ENCODE measurements at places on chromosomes 7 and 10.

DNA sequence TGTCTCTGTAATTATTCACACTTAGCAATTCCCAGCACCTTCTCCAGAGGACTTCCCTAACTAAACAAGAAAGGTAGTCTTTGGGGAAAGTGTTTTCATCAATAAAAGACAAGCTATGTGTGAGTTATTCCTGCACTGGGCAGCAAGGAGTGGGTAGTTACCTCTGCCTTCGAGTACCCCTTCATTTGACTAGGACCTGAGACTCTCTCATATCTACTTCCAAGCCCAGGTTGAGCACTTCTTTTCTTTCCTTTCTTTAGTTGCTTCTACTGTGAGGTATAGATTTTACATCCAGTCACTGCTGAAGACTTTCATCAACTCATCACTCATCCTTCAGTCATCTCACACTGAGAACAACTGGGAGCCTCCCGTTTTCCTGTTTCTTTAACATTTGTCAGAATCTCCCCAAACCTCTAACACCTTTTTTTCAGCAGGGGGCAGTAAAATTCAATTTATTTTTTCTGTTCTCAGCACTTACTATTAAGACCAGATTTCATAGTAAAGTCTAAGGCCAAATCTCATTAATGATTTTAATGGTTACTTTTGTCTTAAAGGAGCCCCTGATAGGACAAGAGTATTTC, 80.1 kb upstream of the PRSS1 start:
- peak; percentile 67 for DNase-seq

DNA sequence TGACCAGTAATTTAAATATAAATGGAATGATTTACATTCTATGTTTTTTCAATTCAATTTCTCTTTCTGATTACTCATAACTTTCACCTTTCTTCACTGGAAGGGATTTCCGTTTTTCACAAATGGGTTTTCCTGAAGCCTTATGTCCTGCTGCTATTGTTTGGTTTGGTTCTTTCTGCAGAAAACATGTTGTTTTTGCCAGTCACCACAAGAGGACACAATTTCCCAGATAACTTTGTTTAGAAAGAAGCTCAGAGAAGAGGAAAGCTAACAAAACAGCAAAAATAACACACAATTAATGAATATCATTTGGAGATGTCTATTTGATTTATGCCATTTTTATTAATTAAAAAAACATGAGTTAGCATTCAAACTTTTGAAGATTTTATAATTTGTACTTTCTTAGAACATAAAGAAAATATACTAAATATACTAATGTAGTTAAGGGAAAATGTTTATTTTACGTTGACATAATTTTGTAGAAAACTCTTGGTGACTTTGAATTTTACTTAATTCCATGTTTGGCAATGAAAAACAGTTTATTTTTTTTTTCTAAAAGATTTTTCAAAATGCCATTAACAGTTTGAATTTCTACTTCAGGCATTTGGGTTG, 4.6 kb upstream of the TWIST1 start:
- DNase-seq = peak; percentile 62

GRCh38 chr10:131242007-131242406, 69.5 kb downstream of the TCERG1L start:
- peak; percentile 36 for DNase-seq

DNA sequence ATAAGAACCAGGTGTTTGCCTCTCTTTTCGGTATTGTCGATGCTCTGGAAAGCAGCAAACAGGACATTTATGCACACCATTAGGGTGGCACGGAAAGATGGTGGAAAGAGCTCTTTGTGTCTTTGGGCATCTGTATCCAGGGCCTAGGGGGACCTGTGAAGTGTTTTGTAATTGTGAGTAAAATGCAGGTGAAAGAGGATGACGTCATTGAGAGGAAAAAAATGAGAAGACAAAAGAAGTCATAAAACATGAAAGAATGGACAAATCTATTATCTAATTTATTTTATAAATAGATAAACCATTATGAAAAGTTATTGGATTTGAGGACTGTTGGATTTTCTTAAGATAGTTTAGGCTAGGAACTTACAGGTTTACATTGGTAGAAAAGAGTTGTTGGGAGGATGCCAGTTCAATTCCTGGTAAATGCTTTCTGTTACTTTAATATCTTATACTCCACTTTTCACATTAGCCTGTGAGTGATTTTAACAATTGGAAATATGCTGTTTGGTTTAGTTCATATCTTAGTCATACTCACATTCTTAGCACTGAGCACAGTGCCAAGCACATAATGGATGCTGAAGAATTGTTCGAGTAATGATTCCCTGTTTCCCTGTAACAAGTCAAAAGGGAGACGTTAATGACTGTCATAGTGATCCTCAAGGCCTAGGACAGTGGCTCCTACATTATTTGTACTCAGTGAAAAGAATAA, 62.6 kb downstream of the EXOC4 start:
- DNase-seq = no peak

- no peak for DNase-seq
Measured at GRCh38 chr7:26865094-26865388, 651 bp upstream of the SKAP2 start.

- no peak for DNase-seq
Measured at GRCh38 chr7:134189559-134189958, 62.4 kb downstream of the LRGUK start.

DNA sequence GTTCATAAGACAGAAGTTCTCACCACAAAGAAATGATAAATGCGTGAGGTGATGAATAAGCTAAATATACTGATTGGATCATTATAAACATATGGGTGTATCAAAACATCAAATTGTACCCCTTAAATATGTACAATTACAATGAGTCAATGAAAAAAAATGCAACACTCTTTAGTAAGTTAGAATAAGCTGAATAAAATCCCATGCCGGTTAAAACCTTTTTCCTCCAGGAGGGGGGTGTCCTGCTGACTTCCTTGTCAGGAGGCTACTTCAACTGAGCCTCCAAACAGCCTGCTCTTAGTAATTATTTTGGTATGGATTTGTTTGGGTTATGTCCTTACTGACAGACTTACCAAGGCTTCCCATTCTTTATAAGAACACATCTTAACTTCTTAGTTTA, 649.1 kb downstream of the INHBA start:
- no peak for DNase-seq

DNA sequence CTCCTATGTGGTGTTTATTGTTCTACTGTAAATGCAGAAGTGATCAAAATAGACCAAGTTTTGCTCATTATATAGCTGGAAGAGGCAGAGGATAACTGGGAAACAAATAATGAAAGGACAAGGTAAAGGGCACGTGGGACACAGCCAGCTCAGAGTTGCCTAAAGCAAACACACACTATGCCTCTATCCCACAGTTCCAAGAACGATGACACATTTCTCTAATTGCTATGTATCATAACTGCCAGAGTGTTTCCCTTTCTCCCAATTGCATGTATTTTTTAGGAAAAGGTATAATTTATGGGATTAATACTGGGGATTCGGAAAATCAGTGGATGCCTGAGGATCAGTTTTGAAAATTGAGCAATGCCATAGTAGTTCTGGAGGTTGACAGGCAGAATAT, 49.0 kb downstream of the CCDC71L start:
- DNase-seq = no peak

DNA sequence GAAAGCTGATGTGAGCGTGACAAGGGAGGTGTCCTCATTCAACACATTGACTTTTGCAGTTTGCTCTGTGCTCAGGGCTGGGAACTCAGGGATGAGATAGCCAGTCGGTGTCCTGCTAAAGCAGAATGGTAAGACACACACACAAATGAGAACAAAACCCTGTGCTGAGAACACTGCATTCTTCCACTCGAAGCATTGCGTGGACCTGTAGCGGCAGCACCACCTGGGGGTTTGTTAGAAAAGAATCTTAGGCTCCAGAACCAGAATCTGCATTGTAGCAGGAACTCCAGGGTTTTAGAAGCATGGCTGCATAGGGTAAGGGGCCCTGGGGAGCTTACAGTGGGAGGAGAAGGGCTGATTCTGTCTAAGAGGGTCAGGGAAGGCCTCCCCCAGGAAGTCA, 21.5 kb upstream of the OGDHL start:
- no peak for DNase-seq

- DNase-seq = no peak
Measured at GRCh38 chr7:112511451-112512202, 30.8 kb downstream of the LSMEM1 start.

DNA sequence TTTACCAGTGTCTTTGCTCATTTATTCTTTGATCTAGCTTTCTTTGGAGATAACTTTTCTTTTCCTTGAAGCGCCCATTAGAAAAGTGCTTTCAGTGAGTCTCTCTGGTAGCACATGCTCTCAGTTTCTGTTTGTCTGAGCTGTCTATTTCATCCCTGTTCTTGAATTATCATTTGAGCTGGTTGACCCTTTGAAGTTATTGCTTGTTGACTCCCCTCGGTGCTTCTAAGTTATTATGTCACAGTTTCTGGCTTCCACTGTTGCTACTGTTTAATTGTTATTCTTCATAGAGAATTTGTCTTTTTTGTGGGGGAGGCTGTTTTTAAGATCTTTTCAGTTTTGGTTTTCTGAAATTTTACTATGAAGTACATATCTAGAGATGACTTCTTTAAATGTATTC, 11.4 kb upstream of the PRF1 start:
- DNase-seq = no peak

DNA sequence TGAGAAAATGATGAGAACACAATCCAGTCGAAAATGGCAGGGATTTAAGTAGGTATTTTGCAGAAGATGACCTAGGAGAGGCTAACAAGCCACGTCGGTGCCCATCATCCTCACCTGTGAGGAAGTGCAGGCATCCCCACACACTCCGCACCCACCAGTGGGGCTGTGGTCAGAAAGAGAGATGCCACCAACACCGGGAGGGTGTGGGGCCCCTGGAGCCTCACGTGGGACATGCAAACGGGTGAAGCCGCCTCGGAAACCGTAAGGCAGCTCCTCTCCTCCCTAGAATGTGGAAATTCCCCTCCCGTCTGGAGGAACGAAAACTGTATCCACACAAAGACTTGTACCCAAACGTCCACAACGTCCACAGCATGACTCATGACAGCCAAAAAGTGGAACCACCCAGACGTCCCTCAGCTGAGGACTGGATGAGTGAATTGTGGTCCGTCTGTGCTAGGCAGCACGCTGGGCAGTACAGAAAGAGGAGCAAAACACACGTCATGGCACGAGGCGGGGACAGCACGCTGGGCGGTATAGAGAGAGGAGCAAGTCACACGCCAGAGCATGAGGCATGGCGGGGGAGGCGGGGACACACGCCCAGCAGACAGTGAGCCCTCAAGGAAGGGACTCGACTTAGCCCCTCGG, 246.0 kb downstream of the ELFN1 start:
- DNase-seq = no peak

DNA sequence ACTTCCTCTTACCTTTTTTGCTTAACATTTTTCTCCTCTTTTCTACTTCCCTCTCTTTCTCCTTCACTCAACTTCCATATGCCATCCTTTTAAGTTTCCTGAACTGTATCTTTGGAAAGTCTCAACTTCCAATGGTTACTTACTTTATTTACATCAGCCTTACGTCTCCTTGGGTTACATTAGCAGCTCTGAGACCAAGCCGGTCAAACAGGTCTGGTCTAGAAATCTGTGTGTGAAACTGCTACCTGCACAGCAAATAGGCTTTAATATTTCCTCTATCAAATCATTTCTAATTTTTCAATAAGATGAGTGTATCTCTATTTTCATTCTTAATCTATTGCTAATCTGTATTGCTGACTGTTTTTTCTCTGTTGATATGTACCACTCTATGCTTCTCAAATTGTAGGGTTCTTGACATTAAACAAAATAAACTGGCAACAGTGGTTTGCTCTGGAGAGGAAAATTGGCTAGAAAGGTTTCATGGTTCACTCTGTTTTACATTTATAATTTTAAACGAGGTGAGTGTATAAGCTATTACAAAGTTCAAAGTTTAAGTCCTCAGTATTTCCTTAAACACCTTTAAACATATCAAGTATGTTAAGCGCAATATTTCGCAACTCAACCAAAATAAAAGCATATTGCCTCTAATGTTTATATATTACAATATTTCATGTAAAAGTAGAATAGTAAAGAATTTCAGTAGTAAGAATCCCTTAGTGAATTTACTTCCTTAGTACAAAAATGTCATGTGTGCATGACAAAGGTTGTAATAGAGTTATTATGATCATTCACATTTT, 3.6 kb upstream of the SEMA3C start:
- DNase-seq = no peak

DNA sequence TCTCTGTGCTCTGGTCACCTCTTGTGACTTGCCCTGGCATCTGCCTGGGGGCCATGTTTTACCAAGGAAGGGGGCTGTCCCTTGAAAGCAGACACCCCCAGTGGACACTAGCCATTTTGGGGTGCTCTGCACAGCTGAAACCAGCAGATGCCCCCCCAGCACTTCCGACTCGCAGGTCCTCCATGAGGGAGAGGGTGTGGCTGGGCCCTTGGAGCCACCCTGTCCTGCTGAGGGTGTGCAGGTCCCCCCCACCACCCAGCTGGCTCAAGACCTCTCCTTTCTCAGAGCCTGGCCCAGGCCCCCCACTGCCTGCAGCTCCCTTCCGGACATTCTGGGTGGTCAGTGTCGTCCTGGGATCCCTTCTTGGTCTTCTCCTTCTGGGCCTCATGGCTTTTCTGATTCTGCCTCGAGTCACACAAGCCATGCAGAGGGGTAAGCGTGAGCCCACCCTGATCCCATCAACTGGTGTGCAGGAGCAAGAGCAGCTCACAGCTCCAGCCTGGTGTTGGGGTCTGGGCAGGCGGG, 12.3 kb downstream of the SCART1 start:
- DNase-seq = no peak

GRCh38 chr7:132255898-132256297, 320.4 kb downstream of the PLXNA4 start:
- no peak for DNase-seq

- no peak for DNase-seq
Measured at GRCh38 chr10:94459385-94459784, 57.0 kb downstream of the TBC1D12 start.

DNA sequence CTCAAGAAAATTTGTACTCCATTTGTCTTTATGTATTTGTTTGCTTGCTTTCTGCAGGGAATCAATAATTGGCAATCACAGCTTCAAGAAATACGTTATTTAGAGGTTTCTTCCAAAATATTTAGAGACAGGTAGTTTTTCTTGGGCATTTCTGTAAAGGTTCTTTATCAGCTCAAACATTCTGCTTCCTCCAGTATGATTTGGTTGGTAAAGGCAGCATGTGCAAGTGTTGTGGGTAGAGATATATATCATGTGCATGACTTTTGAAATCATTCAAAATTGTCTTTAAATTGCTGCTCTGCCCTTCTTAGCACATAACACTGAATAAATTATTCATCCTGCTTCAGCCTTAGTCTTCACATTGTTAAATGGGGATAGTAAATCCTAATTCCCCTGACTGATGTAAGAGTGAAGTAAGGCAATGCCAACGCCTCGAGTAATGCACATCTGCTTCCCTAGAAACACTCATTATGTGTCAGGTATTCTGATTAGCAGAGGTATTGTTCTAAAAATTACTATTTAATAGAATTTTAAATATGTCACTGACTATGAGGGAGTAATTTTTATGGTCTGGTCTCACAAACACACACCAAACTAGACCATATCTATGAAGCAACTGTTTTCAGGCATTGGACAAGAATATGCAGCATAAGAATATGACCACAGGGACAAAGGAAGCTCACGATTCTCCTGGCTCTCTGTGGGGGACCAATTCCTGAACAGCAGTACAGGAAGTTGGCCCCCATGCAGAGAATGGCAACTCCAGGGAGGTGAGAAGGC, 77.3 kb upstream of the AKR1E2 start:
- DNase-seq = peak; percentile 47

- no peak for DNase-seq
Measured at GRCh38 chr7:45098983-45099839, 10.4 kb upstream of the NACAD start.

- DNase-seq = no peak
Measured at GRCh38 chr10:60942134-60942787, 1.7 kb downstream of the RHOBTB1 start.

Data from hematopoietic multipotent progenitor cell treated with erythropoietin and hydrocortisone succinate and interleukin-3 and kit ligand, for 4 days (in vitro differentiated cells).